ENCODE measurements at places on chromosomes 2 and 18.

- DNase-seq: no peak
Observed at GRCh38 chr2:42371611-42372473, 10.8 kb upstream of the COX7A2L start.

DNA sequence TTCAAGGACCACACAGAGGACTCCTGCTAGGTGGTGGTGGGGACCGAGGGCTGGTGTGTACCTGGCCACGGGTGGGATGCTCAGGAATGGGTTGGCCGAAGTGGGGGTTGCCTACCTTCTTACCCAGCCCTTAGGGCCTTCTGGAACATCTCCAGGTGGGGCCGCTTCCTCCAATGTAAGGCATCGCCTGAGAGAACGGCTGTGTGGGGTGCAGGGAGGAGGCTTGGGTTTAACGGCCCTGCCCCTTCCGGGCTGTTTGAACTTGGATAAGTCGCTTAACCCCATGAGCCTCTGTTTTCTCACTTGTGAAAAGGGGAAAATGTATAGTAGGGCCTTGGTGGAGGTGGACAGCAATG is 35.0 kb downstream of the EMILIN2 start:
- no peak for DNase-seq

DNA sequence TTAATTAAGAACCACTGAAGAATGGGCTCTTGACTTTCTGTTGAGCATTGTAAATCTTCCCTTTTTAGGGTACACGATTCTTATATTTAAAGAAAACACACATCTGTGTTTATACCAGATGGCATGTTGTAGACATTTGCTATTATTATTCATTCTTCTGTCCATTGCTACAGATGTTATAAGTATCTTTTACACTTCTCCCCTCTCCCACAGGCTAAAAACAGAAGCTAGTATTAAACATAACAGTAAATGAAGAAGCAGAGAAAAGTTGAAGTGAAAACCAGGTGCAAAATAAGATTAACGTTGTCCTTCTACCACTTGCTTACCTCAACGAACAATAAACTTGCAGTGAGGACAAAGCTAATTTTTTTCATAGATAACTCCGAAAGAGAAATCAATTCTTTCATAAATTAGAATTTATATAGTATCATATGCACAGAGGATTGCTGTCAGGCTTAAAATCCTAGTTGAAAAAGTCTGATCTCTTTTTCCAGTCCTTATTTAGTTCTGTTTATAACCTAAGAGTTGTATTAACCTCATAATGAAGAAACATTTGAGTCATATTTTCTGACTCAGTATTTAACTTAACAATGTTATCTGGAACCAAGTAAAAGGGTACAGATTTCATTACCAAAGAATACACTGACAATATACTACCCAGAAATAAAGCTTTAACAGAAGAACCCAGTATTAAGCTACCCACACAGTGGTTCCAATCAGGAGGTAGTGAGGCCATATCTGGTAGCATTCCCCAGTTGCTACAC is 16.4 kb upstream of the ZNF385B start:
- no peak for DNase-seq

- DNase-seq: no peak
Observed at GRCh38 chr2:114800371-114800770, 357.9 kb downstream of the DPP10 start.

GRCh38 chr2:225177098-225177497 is 134.8 kb upstream of the DOCK10 start:
- no peak for DNase-seq

DNA sequence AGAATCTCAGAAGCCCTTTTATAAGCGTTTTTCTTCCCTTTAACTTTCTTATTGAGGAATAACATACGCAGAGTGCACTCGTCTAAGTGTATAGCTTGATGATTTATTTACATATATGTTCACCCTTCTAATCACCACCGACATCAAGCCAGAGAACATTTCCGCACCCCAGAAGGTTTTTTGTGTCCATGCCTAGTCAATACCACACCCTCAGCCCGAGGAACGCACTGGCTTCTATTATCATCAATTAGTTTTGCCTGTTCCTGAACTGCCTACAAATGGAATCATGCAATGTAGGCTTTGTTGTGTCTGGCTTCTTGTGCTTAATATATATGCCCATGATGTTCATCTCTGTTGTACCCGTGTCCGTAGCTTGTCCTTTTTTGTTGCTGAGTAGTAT is 27.7 kb downstream of the SDC1 start:
- DNase-seq: no peak

DNA sequence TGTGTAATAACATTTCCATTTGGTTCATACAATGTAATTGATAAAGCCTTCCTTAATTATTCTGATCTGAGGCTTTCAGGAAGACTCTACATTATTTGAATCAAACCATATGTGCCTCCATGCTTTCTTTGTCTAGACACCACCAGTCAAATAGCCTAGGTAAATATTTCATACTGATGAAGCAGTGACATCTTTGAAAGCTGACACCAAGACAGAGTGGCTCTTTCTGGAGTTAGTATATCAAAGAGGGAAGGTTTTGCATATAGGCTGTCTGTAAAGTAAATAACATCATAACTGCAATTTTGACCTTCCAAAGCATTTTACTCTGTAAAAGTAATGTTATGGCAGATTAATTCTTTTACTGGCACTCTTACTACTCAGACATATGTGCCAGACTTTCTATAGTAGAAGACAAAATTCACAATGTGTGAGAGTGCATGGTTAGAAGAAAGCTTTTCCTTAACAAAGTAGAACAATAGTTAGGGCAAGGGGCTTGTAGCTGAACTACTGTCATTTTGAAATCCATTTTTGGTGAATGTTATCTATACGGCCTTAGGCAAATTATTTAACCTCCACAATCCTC is 177.3 kb downstream of the ERBB4 start:
- no peak for DNase-seq

DNA sequence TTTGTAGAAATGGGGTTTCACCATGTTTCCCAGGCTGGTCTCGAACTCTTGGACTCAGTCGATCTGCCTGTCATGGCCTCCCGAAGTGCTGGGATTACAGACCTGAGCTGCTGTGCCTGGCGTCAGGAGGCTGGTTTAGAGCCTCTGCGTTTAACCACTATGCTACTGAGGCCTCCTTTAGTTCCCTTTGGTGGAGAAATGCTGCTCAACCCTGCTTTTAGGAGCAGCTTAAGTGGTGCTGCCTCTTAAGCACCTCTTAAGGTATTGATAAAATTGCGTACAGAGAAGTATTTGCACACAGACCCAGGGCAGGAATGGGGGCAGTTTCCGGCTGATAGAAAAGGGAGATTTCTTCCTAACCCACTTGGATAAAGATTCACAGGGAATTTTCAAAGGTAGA is 8.0 kb downstream of the CD8A start:
- DNase-seq: no peak

GRCh38 chr2:134306521-134306920 is 52.6 kb downstream of the MGAT5 start:
- DNase-seq: no peak
